ENCODE measurements at places on chromosomes 12 and 14. TPM values are rescaled to one million over a fixed set of nuclear protein-coding genes. Genes with fewer than 3 reads are reported as not detected.

The GZMB gene
- total RNA-seq: not detected

The SLC6A15 gene
- total RNA-seq: not detected

The PGF gene
- total RNA-seq: 3.3 TPM

The SSTR1 gene
- 0.41 TPM for total RNA-seq

The NYNRIN gene
- 6.0 TPM for total RNA-seq

The OR6C70 gene
- not detected for total RNA-seq

DNA sequence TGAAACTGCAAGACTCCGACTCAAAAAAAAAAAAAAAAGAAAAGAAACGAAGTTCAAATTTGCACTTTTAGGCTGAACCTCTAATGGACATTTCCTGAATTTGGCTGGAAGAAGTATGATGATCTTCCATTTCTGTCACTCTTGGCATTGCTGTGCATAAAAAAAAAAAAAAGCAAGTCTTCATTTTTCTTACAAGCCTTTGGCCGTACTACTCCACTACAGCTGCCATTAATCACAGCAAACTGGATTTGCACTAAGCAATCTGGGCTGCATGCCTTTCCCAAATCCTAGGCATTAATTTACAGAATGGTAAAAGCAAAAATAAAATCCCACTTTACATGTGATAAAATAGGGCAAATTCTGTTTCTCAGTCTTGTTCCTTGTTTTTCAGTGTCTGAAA, 7.1 kb downstream of the CSRP2 start:
- no peak for DNase-seq

Data from right atrium auricular region (tissue), 2 donors.